ENCODE measurements at places on chromosomes 4 and X.

GRCh38 chr4:8642651-8643321 lies 50.2 kb downstream of the CPZ start:
- DNase-seq: peak; percentile 31

DNA sequence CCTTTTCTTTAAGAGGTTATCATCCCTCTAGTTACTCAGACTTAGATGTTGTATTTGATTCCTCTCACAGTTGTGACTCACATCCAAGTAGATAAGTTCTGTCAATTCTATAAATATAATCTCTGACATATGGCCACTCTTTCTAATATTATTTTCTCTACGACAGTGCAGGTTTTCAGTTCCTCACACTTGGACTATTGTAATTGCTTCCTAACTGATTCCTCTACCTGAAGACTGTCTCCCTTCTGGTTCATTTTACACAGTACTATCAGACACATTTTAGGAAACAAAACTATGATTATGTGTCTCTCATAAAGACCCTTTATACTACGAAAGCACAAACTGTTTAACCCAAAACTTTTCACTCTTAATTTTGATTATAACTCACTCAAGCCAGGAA lies 31.3 kb upstream of the GNRHR start:
- no peak for DNase-seq

DNA sequence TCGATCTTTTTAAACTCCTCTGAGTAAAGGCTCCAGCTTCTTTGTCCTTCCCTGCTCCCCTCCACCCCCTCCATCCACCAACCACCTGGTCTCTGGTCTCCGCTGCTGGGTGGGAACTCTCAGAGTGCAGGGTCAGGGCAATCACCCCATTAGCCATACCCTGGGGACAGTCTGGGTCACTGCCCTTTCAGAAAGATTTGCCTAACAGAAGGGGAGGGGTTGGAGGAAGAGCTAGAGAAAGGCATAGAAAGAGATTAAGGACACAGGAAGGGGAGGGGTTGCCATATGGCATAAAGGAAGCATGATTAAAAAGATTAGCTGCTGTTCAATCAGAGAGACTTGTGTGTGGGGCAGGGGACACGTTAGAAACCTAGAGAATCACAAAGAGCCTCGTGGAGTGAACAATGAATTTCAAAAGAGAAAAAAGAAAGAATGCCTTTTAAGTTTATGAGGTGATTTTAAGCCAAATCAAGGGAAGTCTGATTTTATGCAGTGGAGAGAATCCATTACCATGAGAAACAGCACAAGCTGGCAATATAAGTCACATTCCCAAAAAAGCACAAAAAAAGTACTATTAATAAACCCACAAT lies 115.5 kb upstream of the ACSL4 start:
- no peak for DNase-seq

- DNase-seq: no peak
Observed at GRCh38 chrX:68665502-68665901, 18.0 kb downstream of the STARD8 start.

DNA sequence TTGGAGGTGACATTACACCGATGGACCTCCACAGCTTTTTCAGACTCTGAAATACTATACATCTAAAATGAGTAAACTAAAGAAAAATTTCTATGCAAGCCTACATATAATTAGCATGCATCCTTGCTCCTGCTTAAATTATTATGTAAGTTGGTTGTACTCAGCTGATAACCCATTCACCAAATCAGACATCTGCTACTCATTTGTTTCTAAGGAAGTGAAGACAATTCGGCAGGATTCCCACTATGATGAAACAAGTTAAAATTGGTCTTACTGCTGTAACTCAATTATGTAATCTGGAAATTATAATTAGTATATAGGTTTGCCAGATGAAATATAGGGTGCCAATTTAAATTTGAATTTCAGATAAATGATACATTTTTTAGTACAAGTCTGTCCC lies 59.5 kb upstream of the FGF13 start:
- no peak for DNase-seq

- DNase-seq: no peak
Observed at GRCh38 chr4:141229408-141230101, 8.9 kb downstream of the ZNF330 start.

DNA sequence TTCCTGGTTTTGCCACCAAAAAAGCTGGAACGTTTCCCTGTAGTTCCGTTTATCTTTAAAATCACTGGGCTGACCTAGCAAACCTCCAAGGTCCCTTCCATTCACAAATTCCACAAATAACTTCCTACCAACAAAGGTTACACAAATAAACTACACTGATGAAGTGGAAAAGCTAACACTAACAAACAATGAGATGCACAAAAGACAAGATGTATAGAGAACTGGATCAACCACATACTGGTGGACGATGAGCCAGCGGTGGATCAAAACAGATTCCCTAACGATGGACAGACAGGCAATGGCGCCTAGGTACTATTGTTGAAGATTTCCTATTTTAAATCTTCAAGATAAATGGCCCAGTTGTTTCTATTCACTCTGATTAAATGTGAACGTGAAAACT lies 15.5 kb downstream of the AFAP1 start:
- no peak for DNase-seq

GRCh38 chrX:38357747-38358673 lies 5.6 kb downstream of the OTC start:
- no peak for DNase-seq

GRCh38 chrX:10071451-10072144 lies 85.2 kb upstream of the CLCN4 start:
- no peak for DNase-seq
